ENCODE measurements at places on chromosomes 5 and 9.

- no peak for DNase-seq
These were observed 8.5 kb downstream of the ELL2 start for GRCh38 chr5:95953021-95953702.

- DNase-seq, result no peak
These were observed 43.2 kb upstream of the NKX2-5 start for GRCh38 chr5:173278172-173278571.

DNA sequence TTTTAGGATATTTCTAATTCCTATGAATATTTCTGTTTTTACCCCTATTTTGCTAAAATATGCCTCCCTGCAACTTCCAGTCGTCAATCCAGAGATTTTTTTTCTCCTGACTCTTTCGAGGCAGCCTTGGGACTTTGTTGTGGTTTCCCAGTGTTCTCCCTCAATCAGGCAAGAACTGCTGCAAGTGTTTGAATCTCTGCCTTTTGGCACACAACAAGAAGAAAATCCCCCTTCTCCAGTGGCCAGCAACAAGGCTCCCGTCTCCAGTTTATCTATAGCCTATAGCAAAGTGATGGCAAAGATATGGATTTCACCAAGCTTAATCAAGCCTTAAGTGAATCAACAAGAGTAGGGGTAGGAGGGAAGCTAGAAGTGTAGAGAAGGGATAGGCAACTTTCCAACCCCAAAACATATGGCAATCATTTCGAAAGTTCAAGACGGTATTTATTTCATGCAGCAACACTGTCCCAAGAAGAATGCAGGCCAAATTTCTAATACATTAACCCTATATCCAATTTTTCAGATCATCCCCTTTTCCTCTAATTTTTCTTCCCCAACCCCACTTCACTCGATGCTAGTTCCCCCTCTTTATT, 37.7 kb upstream of the PAPPA start:
- no peak for DNase-seq

DNA sequence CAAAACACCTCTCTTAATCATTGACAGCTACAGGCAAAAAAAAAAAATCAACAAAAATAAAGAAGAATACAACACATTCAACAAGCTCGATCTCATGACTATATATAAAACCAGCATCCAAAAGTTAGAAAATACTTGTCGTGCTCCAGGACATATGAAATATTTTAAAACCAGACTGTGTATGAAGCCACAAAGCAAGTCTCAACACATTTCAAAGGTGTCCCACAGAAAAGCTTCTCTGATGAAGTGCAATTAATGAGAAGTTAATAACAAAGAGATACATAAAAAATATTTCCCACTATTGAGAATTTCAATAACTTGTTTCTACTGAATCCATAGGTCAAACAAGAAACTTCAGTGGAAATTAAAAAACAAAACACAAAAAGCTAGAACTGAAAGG, 178.7 kb downstream of the PLK2 start:
- no peak for DNase-seq

- no peak for DNase-seq
These were observed 200.6 kb upstream of the ZNF618 start for GRCh38 chr9:113675475-113675941.

GRCh38 chr5:161286066-161286655, 260.4 kb downstream of the GABRB2 start:
- DNase-seq, result no peak

DNA sequence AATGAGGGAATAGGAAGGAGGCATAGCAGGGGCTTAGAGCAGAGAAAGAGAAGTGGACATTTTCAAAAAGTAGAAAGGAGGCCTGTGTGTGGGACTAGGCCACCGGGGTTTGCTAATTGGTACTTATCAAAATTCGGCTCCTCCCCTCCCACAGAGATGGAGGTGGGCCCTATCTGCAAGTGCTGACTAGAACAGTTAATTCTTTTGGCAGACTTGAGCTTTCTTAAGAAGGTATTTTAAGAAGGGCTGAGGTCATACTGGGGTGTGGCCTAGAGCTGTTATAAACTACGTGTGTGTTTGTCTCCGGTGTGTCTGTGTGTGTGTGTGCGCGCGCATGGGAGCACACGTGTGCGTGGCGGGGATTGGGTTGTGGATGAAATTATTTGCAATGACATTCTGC, 1086.5 kb downstream of the EFNA5 start:
- DNase-seq, result no peak

- peak; percentile 50 for DNase-seq
These were observed 55.6 kb downstream of the ATPSCKMT start for GRCh38 chr5:10194083-10194482.

GRCh38 chr5:24773261-24773660, 128.5 kb upstream of the CDH10 start:
- no peak for DNase-seq

DNA sequence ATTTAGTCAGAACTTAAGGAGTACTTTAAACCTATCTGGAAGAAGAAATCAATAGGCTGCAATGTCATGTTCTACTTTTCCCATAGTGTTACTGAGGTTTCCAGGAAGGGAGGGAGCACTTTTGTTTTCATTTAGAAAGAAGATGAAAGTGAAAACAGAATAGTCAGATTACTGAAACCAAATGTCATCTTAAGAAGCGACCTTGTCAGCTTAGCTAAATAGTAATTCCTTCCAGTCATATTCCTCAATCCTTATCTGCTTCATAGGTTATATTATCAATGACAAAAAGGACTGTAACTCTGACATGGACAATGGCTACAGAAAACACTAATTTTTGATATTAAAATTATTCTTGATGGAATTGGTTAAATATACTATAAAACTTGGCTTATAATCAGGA, 27.7 kb downstream of the SAR1B start:
- no peak for DNase-seq

DNA sequence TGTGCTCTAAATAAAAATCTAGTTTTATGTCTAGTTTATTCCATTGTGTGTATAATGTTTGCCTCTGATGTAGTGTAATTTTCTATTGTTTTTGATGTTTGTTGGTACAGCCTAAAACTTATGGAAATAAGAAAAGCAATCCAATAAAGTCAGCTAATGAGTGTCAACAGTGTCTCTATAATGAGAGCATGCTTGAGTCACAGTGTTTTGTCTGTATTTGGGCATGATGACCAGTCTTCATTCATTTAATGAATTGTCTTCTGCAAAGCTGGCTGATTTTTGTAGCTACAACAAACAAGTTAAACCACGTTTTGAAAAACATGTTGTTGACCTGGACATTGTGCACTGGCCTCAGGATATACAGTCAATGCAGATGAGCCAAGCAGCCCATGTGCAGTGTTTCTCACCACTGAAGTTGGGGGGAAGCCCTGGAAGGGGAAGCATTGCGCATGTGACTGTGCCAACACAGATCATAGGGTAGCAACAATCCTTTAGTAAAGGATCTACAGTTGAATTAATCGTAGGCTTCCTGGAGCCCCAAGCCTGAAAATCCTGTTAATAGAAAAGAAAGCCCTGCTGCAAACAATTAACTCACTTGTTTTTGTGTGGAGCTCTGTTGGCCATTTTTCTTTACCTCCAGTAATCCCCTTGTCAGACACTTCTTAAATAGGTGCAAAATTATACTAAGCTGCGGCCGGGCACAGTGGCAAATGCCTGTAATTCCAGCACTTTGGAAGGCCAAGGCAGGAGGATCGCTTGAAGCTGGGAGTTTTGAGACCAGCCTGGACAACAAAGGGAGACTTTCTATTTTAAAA, 88.0 kb downstream of the INIP start:
- no peak for DNase-seq

DNA sequence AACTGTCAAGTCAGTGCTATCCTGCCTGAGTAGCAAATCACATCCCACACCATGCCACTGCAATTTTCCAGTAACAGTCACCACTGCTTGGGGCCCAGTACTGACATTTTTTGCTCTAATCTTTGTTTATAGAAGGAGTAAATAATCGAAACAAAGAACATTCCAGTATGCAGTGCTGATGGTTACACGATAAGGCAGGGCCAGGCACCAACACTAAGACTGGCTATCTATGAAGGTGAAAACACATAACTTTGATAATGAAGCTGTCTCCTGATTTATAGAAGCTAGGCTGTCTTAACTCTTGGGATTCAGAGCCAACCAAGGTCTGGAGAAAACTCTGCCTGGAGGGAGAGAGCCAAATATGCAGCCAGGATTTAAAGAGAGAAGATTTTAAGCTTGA, 365.3 kb downstream of the BNC2 start:
- DNase-seq, result no peak

DNA sequence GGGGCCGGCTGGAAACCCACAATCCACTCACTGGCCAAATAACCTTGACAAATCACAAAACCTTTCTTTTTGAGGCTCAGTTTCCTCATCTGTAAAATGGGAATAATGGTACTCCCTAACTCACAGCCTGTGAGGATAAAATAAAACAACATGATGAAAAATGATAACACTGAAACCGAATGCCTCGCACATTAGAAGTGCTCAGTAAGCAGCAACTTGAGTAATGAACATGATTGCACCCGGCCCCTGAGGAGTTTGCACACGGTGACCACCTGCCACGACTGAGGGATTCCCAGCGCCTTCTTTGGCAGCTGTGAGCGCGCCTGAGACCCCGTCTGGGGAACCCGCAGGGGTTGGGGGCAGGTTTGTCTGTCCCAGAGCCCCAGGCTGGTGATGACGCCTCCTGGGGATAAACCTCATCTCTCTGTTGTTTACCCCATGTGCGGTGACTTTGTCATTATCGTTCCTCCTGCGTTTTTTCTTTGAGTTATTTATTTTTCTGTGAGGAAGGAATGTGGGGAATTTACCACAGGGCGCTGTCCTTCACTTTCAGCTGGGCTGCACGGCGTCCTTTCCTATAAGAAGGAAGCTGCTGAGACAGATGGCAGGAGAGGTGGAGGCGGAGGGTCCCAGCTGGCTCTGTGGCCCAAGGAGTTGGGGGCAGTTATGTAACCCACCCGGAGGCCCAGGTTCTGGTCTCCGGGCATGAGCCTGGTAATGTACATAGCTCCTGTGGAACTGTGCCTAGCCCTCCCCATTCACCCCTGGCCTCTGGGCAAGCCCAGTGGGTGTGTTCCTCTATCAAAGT, 3.0 kb upstream of the SYNPO start:
- DNase-seq, result no peak

DNA sequence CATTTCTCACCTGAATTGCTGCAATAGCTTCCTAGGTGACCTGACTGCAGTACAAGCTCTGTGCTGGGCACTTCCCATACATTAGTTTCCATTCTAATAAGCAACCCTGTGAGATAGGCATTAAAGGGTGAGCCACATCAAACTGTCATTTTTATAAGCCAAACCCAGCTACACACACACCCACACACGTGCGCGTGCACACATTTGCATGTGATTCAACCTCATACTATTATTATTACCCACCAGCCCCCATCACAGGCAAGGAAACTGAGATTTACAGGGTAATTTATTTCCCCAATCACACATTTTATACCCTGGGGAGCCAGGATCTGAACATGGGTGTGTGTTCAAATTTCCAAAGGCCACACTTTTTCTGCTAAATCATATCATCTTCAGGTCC, 93.6 kb downstream of the TTLL11 start:
- DNase-seq, result no peak

GRCh38 chr5:113005454-113005853, 28.9 kb downstream of the DCP2 start:
- DNase-seq, result no peak

GRCh38 chr9:120043448-120043847, 536.5 kb downstream of the CDK5RAP2 start:
- DNase-seq, result peak; percentile 18

DNA sequence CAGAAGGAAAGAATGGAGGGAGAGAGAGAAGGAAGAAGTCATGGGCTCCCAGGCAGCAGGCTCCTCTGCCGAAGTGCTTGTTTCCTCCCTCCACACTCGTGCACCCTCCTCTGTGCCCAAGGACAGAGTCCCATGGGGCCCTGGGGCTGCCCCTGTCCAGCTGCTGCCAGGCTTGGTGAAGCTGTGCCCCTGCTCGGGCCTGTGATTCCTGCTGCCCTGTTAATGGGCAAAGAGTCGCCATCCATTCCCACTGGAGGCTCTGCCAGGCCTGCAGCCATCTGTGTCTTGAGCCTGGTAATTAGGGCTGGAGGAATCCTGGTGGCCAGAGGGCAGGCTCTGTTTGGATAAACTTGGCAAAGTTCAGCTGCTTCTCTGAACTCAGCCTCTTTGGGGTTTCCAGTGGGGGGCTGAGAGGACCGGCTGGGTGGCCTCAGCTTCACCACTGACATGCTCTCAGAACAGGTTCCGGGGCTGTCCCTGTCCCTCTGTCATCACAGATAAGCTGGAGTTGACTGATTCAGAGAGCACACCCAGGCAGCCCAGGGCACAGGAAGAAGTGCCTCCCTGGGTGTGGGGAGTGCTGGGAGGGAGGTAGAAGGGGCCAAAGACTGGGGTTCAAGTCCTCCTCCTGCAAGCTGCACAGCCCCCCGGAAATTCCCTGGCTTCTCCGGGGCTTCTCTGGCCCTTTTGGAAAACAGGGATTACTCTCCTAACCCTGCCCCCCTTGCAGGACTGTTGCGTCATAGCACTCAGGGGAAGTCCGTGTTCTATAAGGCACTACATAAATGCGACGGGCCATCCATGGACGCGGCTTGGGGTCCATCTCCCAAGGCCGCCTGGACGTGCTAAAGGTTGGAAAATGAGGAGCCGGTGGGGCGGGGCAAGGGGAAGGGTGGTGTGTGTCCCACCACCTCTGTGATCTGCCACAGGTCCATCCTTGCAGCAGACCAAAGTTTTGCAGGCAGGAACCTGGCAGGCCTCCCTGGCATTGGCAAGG, 154.8 kb downstream of the PAX5 start:
- DNase-seq, result no peak
